ENCODE measurements at places on chromosomes 11 and 22.

GRCh38 chr11:1736447-1736992, 13.9 kb downstream of the IFITM10 start:
- no peak for DNase-seq

- no peak for DNase-seq
Observed at GRCh38 chr22:46673205-46673604, 53.0 kb downstream of the GRAMD4 start.

DNA sequence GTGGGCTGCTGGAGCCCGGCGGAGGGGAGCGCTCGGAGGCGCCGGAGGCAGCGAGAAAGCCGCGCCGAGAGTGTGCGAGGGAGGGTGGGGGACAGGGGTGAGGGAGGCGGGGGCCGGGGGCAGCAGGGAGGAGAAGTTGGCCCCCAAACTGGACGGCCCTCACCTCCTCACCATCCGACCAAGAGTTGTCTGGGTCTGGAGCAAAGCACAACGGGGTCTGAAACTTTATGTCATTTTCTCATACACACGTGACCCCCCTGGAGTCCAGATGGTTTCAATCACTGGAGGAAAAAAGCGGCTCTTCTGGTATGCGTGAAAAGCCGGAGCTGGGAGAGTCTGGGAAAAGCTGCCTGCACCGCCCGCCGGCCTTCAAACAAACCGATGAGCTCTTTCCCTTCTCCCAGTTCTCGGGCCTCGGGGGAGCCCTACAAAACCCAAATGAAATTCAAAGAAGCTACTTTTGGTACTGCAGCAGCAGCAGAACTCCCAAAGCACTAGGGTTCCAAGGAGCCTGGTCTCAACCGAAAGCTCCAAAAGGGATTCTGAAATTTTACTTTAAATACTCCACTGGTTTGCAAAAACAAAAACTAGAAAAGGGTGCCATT, 39.7 kb upstream of the AKIP1 start:
- no peak for DNase-seq

- DNase-seq: no peak
Observed at GRCh38 chr11:8709002-8709672, 26.5 kb downstream of the RPL27A start.

DNA sequence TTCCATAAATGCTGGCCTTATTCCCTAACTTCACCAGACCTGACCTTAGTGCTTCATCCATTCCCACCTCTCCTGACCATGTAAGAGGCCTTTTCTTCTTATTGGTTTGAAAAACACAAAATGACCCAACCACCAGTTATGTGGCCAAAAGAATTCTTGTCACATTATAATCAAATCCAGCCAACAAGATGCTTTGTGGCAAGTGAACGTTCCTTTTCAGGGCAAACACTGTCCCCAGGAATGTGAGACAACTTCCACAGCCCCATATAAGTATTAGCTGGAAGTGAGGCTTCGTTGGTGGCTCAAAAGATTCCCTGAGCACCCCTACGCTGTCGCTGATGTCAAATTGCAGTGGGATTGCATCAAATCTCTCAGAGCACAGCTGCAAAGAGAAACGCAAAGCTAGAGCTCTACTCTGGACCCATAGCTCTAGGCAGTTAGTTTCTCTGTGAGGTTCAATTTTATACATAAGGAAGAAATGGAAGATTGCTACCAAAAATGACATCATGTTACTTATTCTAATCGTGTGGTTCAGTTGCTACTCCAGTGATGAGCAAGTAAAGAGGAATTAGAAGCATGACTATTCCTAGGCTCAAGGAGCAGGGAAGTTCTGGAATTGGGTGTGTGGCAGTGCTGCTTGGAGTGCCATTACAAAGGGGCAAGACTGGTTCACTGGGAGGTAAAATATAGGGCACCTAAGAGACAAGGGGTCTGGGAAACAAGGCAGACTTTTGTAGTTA, 26.1 kb downstream of the GLYATL1 start:
- DNase-seq: no peak

- no peak for DNase-seq
Observed at GRCh38 chr22:17536269-17536668, 27.0 kb upstream of the SLC25A18 start.

DNA sequence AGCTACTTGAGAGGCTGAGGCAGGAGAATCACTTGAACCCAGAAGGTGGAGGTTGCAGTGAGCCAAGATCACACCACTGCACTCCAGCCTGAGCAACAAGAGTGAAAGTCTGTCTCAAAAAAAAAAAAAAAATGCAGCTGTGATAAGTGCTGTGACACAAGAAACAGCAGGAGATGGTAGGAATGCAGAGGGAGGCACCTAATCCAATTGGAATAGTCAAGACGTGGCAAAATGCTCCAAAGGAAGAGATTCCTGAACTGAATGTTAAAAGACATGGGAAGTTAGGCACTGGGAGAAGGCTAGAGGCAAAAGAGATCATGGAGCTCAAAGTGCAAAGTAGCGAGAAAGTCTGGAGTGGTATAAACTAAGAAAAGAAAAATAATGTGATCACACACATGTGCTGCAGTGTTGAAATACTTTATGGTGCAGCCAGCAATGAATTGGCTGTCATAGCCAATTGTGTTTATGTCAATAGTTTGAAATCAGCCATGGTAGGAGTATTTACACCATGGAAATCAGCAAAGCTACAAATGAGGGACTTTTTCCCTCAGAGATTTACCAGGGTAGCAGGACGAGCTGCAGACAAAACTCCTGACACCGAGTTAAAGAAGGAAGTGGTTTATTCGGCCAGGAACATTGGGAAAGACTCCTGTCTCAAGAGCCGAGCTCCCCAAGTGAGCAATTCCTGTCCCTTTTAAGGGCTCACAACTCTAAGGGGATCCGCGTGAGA, 40.9 kb upstream of the LIPT2 start:
- DNase-seq: no peak

DNA sequence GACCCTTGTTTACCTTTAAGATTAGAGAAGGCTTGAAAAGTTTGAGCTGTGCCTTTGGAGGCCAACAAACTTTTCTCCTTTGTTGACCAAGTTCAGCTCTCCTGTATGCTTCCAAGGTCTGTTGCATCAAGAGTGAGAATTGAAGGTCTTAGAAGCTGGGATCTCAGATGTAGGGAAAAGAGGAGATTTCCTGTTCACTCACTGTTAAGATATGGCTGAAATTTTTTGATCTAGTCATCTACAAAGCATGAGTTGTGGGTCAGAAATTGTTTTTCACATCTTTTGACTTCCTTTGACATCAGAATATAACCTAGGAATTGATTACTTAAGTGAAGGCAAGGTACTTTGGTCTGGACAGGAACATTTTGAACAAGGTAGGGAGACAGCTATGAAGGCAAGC, 12.1 kb downstream of the OR51B4 start:
- no peak for DNase-seq

GRCh38 chr11:59216641-59217564, 4.2 kb upstream of the MPEG1 start:
- DNase-seq: no peak

DNA sequence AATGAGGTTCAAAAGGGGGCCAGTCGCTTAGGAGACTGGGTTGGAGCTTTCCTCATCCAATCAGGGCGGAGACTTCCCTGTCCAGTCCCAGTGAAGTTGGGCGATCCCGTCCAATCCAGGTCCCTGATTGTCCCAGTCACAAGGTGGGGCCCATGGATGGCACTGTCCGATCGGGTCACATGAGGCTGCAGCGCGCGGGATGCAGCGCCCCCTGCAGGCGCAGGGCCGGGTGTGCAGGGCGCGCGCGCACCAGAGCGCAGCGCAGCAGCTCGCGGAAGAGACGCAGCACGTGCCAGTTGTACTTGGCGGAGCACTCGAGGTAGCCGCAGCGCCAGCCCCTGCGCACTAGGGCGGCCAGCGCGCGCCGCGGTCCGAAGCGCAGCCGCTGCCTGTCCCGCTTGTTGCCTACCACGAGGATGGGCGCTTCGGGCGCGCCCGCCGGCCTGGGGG, 2.3 kb downstream of the RASL10A start:
- no peak for DNase-seq

- no peak for DNase-seq
Observed at GRCh38 chr11:61281581-61282250, 13.4 kb downstream of the VWCE start.

GRCh38 chr11:130527636-130528297, 79.3 kb downstream of the ADAMTS15 start:
- no peak for DNase-seq

- no peak for DNase-seq
Observed at GRCh38 chr22:21693999-21694341, 28.2 kb downstream of the PPIL2 start.

DNA sequence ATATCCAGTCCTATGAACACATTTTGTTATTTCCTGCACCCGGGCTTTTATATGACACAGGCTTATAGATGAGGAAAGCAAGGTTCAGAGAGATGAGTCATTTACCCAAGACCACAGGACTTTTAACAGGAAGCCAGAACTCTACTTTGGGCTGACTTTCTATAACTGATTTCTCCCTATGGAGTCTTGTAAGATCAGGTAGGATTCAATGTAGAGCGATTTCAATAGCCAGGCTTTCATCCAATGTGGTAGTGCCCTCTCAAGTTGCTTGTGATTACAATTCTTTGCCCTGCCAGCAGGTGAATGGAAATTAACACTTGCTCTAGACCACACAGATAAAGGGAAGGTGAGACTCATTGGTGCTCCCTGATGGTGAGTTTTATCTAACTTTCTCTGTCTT, 378.3 kb downstream of the INSC start:
- no peak for DNase-seq

GRCh38 chr11:115981104-115981481, 476.9 kb upstream of the CADM1 start:
- no peak for DNase-seq

DNA sequence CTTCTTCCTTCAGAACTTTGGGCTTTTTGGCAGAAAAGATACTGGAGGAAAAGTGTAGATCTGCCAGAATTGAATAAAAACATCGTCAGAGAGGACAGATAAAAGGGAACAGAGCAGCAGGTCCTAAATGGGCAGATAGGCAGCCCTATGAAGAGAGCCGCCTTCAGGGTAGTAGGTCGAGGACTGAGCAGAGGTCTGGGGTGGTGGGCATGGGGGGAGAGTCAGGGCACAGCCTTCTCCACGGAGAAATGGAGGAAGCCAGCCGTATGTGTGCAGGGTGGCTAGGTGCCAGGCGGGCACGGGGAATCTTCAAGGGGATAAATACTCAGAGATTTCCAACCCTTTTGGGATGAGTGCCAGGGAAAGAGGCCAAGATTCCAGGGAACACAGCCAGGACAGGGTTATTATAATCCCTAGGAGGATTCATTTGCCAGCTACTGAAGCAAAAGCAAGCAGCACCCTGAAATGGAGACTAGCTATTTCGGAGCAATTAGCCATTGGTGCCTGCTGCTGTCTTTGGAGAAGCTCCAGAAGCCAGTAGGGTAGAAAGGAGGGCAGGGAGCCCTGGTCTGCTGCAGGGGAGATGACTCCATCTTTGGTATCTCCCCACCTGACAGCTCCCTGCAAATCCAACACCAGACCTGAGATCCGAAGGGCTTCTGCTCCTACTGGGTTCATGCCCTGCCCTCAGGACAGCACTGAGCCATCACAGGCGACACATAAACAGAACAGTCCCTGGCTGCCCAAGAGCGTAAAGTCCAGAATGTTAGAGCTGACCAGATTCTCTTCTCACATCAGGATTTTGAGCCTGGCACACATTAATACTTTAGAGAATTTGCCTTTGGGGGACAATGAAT, 174.5 kb upstream of the NTM start:
- DNase-seq: no peak

DNA sequence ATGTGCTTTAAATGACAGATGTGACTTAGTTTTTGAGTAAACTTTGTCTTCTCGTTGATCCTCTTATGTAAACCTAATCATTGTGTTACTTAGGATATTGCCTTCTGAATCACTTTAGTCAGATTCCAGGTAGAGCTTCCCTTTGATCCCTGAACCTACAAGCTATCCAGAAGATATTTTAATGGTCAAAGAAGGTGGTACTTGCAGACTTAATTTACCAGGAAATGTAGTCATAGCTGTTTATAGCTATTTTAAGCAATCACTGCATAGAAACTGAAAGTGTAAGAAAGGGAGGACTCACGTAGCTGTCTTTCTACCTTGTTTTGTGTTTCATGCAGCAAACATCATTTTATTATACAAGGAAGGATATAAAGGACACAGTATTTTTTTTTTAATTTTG, 189.5 kb downstream of the DDX10 start:
- DNase-seq: no peak

DNA sequence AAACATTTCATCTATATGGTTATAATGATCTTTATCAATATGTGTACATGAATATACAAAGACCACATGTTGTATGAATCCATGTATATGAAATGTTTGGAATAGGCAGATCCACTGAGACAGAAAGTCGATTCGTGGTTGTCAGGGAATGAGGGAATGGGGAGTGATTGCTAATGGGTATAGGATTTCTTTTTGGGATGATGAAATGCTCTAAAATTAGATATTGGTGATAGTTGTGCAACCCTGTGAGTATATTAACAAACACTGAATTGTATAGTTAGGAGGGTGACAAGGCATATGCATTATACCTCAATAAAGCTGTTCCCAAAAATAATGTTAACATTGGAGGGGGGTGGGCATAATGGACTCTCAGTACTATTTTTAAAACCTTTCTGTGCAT, 5.0 kb upstream of the PTPMT1 start:
- DNase-seq: no peak

DNA sequence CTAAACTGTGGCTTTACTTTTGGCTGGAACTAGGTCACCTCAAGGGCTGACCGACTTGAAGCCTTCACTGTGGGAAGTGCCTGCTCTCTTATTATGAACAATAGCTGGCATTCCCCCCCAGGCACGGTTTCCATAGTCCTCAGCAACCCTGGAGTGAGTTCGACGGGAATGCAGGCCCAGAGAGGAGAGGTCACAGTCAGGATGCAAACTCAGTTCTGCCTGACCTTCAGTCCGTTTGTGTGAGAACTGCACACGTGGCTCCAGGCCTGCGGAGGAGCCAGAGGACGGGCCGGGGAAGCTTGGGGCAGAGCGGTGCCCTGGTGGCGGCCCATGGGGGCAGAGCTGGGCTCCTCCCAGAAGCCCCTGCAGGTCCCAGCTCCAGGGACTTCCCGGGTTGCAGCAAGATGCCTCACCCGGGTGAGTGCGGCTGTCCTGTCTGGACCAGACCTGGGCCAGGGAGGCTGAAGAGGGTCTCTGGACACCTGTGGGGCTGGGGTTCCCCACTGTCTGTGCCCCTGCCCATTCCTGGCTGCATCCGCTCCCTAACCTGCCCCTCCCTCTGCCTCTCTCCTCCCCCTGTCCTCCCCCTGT, 17.2 kb downstream of the SLC25A18 start:
- DNase-seq: no peak

DNA sequence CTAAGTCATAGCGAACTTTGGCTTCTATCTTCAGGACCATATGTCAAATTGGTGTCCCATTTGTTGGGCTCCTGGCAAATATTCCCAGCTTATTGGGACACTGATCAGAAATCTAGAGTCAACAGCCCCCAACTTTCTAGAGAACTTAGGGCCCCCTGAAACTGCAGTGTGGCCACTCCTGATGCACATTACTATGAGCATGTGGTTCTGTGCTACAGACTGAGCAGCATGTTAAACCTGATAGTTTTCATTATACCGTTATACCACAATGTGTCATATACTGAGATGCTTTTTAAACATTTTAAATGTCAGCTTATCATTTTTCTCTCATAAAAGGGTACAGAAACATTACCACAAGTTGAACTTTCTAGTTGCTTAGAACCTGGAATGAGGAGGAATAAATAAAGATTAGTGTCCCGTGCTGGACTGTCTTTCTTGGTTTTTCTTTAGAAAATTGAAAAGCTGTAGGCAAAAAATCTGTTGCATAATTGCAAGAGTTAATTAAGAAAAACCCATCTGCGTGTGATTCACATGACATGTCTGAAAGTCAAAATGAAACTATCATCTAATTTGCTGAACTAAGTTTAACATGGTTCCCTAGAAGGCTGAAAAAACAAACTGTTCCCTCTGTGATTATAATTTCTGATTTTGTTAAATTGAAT, 16.4 kb upstream of the CTSC start:
- DNase-seq: no peak

- no peak for DNase-seq
Observed at GRCh38 chr11:26575946-26576345, 3.9 kb upstream of the MUC15 start.
